Large intestine (tissue), 12 donors: ENCODE measurements at places on chromosomes 5 and 9. TPM values are rescaled to one million over a fixed set of nuclear protein-coding genes. Genes with fewer than 3 reads are reported as not detected.

FAM151B gene
- 1.2 TPM for polyA plus RNA-seq

- DNase-seq = no peak
- no peaks in the 10 kb centered on the region for H3K27me3 ChIP-seq
- no peak overlapping the region for H3K27ac ChIP-seq
- H3K36me3 ChIP-seq = no peaks in the 10 kb centered on the region
These were observed 40.4 kb upstream of the RASGRF2 start for GRCh38 chr5:80919678-80920196.

- peaks cover 47% of the 10 kb centered on the region for H3K4me1 ChIP-seq
- DNase-seq = peak; percentile 91
- no peak overlapping the region for H3K4me3 ChIP-seq
- peak overlapping the region; percentile 14 for H3K27ac ChIP-seq
- peaks cover 29% of the 10 kb centered on the region for H3K36me3 ChIP-seq
These were observed 9.7 kb downstream of the PTGES2 start for GRCh38 chr9:128117613-128118471.

LRRC70 gene
- 4.2 TPM for polyA plus RNA-seq

GRCh38 chr5:81326554-81326953, 25.2 kb downstream of the ZCCHC9 start:
- H3K36me3 ChIP-seq = no peaks in the 10 kb centered on the region
- H3K27ac ChIP-seq = no peak overlapping the region
- no peak overlapping the region for H3K4me3 ChIP-seq
- DNase-seq = no peak
- no peaks in the 10 kb centered on the region for H3K27me3 ChIP-seq

GRCh38 chr5:147805030-147805454, 22.5 kb upstream of the JAKMIP2 start:
- H3K36me3 ChIP-seq = no peaks in the 10 kb centered on the region
- H3K4me1 ChIP-seq = no peaks in the 10 kb centered on the region
- no peak overlapping the region for H3K4me3 ChIP-seq
- peak; percentile 15 for DNase-seq
- H3K27ac ChIP-seq = no peak overlapping the region
- H3K27me3 ChIP-seq = no peaks in the 10 kb centered on the region

- peaks cover 40% of the 10 kb centered on the region for H3K27me3 ChIP-seq
- H3K4me1 ChIP-seq = peaks cover 3% of the 10 kb centered on the region
- peak overlapping the region; percentile 31 for H3K27ac ChIP-seq
These were observed 215.5 kb downstream of the PDZD2 start for GRCh38 chr5:31854181-31855133.

DNA sequence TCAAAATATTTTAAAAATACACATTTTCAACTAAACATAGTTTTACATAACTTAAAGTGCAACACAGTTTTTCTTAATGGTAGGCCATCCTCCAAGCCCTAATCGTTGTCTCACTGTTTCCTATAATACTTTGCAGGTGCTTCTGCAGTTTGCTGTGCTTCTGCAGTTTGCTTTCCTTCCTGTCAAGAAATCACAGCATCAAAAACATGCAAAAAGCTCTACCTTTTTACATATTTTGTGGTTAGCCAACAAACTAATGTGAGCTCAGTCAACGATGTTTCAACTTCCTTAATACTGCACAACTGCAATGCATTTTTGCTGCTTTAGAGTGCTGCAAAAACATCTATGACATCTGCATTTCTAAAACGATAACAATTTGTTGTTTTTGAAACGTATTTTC, 25.2 kb downstream of the EMB start:
- DNase-seq = no peak
- no peaks in the 10 kb centered on the region for H3K27me3 ChIP-seq
- H3K27ac ChIP-seq = no peak overlapping the region
- no peaks in the 10 kb centered on the region for H3K4me1 ChIP-seq

DNA sequence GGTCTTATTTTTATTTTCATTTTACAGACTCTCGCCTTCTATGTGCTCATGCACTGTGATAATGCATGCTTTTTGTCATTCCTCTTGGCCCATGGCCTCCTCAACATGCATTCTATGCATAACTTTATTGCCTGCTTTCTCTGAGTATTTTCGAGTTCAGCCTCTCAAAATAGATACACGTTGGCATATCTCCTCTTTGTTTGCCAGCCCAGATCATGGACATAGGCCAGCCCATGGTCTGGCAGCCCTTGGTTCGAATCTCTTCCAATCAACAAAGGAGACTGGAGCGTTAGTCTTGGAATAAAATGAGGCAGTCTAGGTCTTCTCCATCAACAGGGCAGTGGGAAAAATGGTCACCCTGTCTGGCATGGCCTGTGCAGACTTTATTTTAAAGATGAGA, 279.5 kb upstream of the ADAMTS16 start:
- no peaks in the 10 kb centered on the region for H3K27me3 ChIP-seq
- H3K27ac ChIP-seq = no peak overlapping the region
- no peak overlapping the region for H3K4me3 ChIP-seq
- no peak for DNase-seq
- H3K36me3 ChIP-seq = no peaks in the 10 kb centered on the region
